Activated T-cell treated with anti-CD3 and anti-CD28 coated beads, Interleukin-2, amount 50 U/mL, for 72 hours (primary cell): ENCODE measurements at places on chromosomes 11 and 22.

- DNase-seq: no peak
Observed at GRCh38 chr11:29352273-29352795, 664.5 kb downstream of the KCNA4 start.

DNA sequence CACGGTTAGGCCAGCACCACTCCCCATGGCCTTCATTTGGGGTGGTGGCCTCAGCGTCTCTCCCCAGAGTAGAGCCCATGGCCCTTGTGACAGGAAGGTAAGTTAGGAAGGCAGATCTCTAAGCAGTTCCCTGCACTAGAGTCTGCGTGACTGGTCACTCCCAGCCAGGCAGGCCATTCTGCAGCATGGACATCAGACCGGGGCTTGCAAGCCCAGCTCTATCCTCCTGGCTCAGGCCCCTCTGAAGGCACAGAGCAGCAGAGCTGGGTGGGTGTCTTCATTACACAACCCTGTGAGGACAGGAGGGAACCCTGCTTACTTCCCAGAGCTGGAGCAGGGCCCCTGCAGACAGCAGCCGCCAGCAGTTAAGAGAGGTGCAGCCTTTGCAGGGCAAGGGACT lies 77.3 kb downstream of the PIWIL3 start:
- no peak for DNase-seq

GRCh38 chr22:46192210-46192993 lies 42.1 kb downstream of the PPARA start:
- no peak for DNase-seq

DNA sequence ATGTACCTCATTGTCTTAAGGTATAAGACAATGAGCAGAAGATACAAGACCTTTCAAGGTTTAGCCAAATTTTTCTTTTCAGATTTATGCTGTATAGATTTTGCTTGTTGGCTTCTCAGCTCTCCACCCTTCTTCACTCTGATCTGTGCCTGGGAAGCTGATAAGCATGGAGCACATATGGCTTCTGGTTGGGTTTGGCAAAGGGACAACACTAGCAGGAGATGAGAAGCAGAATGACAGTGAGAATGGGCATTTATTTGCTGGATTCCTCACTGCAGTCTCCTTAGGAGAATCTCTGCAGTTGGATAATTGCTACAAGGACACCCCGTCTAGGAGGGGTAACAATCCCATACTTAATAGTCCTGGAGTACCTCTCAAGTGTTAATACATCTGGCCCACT lies 474.8 kb upstream of the CCDC90B start:
- no peak for DNase-seq

DNA sequence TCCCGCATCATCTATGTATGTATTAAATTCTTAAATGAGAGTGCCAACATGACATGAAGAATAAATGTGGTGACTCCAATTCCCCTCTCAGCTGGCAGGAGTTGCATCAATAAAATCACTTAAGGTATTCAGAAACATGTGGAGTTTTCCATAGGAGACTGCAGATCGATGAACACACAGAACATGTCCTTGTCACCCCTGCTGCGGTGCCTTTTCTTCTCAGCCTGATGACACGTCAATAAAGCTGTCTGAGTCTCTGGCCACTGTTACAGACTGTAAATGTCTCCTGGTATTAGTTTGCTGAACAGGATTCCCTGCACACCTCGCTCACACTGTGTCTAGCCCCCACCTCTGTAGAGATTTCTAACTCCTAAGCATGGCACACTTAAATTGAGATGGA lies 460.5 kb downstream of the LRRC4C start:
- DNase-seq: no peak

DNA sequence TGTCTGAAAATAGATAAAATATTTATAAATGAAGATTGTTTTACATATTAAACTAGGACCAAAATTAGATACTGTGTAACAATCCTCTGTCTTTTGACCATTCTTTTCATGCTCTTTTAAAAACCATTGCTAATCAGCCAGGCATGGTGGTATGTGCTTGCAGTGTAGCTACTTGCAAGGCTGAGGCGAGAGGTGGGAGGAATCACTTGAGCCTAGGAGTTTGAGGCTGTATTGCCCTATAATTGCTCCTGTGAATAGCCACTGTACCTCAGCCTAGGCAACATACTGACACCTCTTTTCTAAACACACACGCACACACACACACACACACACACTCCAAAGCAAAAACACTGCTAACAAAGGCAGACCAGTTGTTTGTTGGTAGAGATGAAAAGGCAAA lies 259.2 kb downstream of the JRKL start:
- no peak for DNase-seq

DNA sequence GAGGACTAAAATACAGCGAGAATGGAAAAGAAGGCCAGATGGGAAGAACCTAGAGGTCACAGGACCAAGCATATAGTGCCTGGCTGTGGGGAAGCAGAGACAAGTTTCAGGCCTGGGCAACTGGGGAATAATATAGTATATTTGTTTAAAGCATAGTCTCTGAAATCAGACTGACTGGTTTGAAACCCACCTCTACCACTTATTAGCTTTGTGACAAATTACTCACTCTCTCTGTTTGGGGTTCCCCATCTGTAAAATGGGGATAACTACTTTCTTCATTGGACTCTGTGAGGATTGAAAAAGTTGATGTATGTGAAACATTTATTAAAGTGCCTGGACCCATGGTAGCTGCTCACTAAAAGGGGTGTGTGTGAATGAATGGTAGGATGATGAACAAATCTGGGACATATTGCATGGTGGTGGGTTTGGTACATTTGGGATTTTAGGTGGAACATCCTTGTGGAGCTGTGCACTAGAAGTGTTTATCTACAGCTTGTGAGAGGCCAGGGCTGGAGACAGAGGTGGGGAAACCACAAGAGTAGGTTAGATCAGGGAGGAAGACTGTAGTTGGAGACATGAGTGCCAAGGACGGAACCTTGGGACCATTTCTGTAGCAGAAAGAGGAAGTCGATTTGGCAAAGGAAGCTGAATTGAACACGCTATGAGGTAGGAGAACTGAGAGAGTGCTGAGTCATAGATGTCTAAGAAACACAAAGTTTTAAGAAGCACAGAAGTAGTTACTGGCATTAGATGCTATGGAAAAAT lies 52.6 kb downstream of the SWAP70 start:
- no peak for DNase-seq
